Transverse colon (tissue), 4 donors: ENCODE measurements at places on chromosomes 1 and 21. TPM values are rescaled to one million over a fixed set of nuclear protein-coding genes. Genes with fewer than 3 reads are reported as not detected.
A peak's percentile ranks its signal among the peaks of the same experiment; 100 is the strongest.

ITLN2 gene
- not detected for total RNA-seq

RXRG gene
- not detected for total RNA-seq

PYHIN1 gene
- total RNA-seq: not detected

KIF26B gene
- 0.41 TPM for total RNA-seq

LENEP gene
- total RNA-seq: not detected

CENPL gene
- 6.7 TPM for total RNA-seq

CFHR4 gene
- not detected for total RNA-seq

COL24A1 gene
- total RNA-seq: 0.68 TPM

TRIM63 gene
- total RNA-seq: 0.32 TPM

CFHR2 gene
- total RNA-seq: not detected

IVL gene
- not detected for total RNA-seq

PSRC1 gene
- total RNA-seq: 1.9 TPM

CHD5 gene
- total RNA-seq: 1.5 TPM

DNA sequence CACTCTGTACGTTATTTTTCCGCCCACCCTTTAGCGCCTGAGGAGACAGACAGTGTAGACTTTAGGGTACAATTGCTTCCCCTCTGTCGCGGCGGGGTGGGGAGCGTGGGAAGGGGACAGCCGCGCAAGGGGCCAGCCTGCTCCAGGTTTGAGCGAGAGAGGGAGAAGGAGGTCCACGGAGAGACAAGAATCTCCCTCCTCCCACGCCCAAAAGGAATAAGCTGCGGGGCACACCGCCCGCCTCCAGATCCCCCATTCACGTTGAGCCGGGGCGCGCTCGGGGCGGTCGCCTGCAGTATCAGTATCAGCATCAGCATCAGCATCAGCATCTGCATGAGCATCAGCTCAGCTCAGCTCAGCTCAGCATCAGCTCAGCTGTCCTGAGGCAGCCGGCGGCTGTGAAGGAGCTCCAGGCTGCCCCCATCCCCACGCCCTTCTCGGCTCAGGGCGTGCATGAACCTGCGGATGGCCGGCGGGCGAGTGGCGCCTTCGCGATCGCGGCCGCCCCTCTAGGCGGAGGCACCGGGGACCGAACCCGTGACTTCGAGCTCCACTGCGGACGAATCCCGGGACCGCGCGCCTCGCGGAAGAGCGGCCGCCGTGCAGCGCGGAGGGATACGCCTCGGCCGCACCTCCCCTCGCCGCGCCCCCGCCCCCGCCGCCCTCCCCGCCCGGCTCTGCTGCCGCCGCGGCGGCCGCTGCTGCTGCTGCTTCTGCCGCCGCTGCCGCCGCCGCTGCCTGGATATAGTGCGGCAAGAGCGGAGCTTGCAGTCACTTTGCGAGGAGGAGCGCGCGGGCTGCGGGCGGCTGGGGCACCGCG is at the start of gene NCAM2:
Gene NCAM2, plus strand, starts transcription at position 774 of the 820 bp plus-strand sequence.
- H3K36me3 ChIP-seq: no peaks in the 10 kb centered on the region
- H3K27me3 ChIP-seq: peaks cover 27% of the 10 kb centered on the region
- peak; percentile 64 for DNase-seq
- peaks cover 3% of the 10 kb centered on the region for H3K4me1 ChIP-seq

DNA sequence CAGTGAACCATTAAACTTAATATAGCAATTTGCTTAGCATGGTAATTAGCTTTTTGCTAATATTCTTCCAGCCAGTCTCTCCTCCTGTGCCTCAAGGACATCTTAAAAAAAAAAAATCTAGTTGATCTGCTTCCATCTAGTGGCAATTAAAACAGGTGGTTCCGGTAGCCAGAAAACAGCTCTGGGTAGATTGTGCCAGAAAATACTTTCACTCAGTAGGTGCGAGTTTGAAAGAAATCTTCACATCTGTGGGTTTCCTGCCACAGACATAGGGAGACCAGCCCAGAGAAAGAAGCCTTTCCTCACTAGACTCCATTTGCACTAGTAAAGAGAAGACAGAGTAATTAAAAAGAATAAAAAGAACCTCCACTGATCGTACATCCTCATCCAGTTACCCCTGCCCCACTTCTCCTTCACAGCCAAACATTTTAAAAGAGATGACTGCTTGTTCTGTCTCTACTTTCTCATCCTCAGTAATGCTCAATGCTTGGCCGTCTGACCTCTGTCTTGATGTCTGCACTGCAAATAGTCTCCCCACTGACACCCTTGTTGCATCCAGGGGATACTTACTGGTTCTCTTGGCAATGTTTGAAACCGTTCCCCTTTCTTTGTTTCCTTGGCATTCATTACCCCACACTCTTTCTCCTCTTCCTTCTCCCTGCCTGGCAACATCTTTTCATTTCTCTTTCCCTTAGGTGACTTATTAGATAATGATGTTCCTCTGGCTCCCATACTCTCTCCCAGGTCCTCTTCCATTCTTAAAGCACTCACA is 16.9 kb downstream of the SELL start:
- H3K36me3 ChIP-seq: no peaks in the 10 kb centered on the region
- no peaks in the 10 kb centered on the region for H3K27me3 ChIP-seq
- no peak overlapping the region for H3K27ac ChIP-seq
- no peak overlapping the region for H3K4me3 ChIP-seq

DNA sequence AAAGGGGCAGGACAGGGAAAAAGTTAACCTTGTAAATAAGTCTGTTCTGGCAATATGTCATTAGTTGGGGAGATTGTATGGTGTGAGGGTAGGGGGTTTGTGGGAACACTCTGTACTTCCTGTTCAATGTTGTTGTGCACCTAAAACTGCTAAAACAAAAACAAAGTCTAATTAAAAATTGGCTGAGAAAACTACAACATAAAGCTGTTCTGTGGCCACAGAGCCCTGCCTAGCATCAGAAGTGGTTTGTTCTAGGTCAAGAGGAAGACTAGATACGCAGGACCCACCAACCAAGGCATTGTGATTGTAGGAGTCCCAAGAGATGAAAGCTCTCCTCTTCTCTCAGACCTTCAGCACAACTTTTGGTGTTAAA is 81.0 kb upstream of the LRRC8D start:
- no peak overlapping the region for H3K27ac ChIP-seq
- H3K27me3 ChIP-seq: no peaks in the 10 kb centered on the region
- no peaks in the 10 kb centered on the region for H3K36me3 ChIP-seq
- no peak overlapping the region for H3K4me3 ChIP-seq

DNA sequence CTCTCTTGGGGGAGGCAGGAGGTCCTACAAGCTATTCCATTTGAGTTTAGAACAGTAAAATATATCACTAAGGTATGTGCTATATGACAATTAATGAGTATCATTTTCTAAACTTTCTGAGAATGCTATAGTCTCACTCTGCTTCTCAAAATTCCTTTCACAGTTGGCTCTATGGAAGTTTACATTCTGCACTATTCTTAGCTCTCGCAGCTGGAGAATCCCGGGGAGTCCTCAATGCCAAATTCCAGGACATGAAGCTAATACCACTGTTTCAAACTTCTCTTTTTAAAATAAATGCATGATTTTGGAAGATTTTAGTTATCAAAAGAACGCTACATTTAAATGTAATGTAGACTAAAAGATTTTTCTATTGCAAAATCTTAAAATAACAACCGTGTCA is 22.4 kb upstream of the PALMD start:
- H3K4me1 ChIP-seq: no peaks in the 10 kb centered on the region
- H3K27me3 ChIP-seq: no peaks in the 10 kb centered on the region
- DNase-seq: no peak
- no peaks in the 10 kb centered on the region for H3K36me3 ChIP-seq
- no peak overlapping the region for H3K4me3 ChIP-seq

- H3K27me3 ChIP-seq: no peaks in the 10 kb centered on the region
- H3K27ac ChIP-seq: peak overlapping the region; percentile 69
- DNase-seq: no peak
- H3K36me3 ChIP-seq: no peaks in the 10 kb centered on the region
Measured at GRCh38 chr1:165857046-165857801, 29.8 kb downstream of the UCK2 start.

- no peaks in the 10 kb centered on the region for H3K36me3 ChIP-seq
- H3K4me3 ChIP-seq: no peak overlapping the region
- peak; percentile 62 for DNase-seq
- peaks cover 41% of the 10 kb centered on the region for H3K4me1 ChIP-seq
- peak overlapping the region; percentile 52 for H3K27ac ChIP-seq
Measured at GRCh38 chr1:117674521-117675400, 68.9 kb downstream of the TENT5C start.

DNA sequence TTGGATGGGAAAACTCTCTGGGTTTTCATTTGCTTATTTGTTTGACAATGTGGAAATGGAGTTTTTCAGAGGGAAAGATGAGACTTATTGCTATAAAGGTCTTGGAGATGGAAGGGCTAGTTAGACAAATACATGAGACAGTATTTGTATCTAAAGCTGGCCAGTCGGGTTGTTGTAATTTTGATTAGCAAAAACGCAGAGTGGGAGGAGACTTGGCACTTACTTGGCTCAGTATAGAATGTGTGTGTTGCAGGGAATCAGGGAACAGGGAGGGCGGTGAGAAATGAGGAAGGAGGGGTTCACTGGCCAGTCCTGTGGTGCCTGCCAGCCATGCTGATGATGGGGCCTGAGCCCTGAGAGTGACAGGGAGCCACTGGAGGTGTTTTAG is 6.0 kb upstream of the FOXE3 start:
- DNase-seq: no peak
- H3K4me1 ChIP-seq: no peaks in the 10 kb centered on the region
- H3K4me3 ChIP-seq: no peak overlapping the region

DNA sequence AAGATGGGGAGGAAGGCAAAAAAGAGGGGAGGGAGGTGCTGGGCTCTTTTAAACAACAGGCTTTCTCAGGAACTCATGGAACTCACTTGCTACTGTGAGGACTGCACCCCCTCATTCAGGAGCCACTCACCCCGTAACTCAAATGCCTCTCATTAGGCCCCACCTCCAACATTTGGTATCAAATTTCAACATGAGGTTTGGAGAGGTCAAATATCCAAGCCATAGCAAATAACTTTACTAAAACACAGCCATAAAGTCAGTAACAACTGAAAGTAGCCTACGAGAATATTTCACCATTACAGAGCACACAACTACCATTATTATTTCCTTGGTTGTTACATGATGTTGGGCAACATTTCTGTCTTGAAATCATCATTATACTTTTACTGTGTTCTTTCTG is 13.1 kb upstream of the DMRTB1 start:
- no peaks in the 10 kb centered on the region for H3K36me3 ChIP-seq
- no peaks in the 10 kb centered on the region for H3K4me1 ChIP-seq
- no peaks in the 10 kb centered on the region for H3K27me3 ChIP-seq
- DNase-seq: no peak
- no peak overlapping the region for H3K4me3 ChIP-seq

DNA sequence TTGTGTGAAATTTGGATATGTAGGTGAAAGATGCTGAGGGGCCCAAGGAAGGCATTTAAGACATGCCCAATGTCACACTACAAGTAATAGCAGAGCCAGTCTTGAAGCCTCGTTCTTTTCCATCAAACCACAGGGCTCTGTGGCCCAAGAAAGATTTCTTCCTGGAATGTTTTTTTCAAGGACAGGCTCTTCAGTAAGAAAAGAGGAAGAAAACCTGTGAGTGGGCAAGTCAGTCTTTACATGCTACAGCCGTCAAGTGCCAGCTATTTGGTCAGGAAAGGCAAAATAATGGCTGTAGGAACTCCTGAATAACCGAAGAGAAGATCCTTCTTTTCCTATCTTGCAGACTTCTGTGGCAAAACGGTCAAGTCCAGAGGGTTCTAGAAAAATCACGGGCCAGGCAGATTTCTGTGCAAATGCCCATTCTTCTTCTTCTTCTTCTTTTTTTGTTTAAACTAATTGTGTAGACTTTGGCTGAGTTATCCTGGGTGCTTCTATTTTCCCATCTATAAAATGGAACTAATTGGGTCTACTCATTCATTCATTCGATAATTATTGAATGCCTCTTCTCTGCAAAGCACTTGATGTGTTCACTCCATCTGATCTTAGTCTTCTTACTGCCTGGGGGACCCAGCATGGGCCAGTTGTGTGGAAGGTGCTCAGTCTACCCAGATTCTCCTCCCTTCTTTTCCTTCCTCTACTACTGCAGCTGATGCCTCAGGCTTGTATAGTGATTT is 1.9 kb upstream of the ID3 start:
- H3K4me3 ChIP-seq: no peak overlapping the region
- no peaks in the 10 kb centered on the region for H3K36me3 ChIP-seq
- H3K27me3 ChIP-seq: no peaks in the 10 kb centered on the region

DNA sequence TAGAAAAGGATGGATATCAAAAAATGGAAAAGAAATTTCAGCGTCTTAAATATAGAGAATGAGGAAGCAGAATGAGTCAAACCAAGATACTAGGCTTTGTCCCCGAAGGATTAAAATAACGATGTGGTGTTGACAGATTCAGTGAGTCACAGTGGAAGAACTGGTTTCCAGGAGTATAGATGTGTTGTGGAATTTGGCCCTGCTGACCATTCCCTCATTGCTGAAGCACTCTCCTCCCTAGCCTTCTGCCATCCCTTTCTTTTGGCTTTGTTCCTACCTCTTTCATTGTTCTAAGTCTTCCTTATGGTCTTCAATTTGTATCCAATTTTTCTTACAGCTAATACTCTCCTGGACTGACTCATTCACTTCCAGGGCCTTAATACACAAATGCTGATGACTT is 23.1 kb upstream of the USP25 start:
- peak; percentile 23 for DNase-seq
- H3K27ac ChIP-seq: no peak overlapping the region
- H3K4me3 ChIP-seq: no peak overlapping the region
- no peaks in the 10 kb centered on the region for H3K27me3 ChIP-seq
- H3K4me1 ChIP-seq: peaks cover 5% of the 10 kb centered on the region

DNA sequence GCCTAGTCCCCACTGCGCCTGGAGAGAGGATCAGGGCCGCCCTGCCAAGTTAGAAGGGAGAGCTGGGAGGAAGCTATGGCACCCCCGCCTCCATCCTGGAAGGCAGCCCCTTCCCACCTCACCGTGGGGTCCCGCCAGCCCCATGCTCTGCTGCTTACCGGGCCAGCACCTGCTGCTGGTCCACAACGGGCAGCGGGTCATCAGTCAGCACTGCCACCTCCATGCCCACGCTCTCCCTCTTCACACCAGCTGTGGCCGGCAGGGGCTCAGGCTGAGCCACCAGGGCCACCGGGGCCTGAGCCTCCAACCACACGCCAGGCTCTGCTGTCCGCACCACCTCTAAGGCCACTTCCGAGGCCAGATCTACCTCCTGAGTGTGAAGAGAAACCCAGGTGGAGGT is 23.5 kb upstream of the DDOST start:
- peak overlapping the region; percentile 58 for H3K27ac ChIP-seq
- DNase-seq: no peak
- H3K27me3 ChIP-seq: no peaks in the 10 kb centered on the region
